ENCODE measurements at places on chromosomes 11 and 22.

GRCh38 chr22:42286205-42286604 is 15.8 kb upstream of the TCF20 start:
- DNase-seq, result no peak

DNA sequence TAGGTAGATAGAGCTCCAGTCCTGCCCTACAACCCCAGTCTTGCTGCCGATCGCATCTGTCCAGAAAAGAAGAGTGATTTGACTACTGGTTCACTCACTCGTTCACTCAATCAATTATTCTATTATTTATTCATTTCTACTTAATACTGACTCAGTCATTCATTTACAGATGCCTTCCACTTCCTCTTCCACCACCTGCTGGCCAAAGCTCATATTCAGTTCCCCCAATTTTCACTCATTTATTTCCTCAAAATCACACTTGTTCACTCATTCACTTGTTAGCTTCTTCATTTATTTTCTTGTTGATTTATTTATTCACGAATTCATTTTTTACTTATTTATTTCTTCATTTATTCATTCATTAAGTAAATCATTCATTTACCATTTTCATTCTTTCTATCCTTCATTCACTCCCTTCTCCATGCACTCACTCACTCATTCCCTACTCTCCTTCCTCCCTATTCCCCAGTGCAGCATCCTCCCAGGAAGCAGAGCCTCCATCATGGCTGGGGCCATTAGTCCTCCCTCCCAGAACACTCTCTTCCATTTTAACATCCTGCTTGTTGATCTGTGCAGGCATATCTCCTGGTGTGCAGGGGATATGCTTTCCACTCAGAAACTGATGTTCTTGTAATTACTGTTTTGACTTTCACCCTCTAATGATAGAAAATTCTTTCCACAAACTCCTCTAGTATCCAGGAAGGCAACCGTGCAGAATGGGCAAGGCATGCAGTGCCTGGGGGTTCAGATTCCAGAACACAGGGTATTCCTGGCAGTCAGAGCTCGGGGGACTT is 281.0 kb downstream of the TENM4 start:
- no peak for DNase-seq

GRCh38 chr11:17703951-17704350 is 15.4 kb upstream of the MYOD1 start:
- DNase-seq, result no peak

- no peak for DNase-seq
These were observed 1717.1 kb upstream of the RAG2 start for GRCh38 chr11:38315151-38315550.

DNA sequence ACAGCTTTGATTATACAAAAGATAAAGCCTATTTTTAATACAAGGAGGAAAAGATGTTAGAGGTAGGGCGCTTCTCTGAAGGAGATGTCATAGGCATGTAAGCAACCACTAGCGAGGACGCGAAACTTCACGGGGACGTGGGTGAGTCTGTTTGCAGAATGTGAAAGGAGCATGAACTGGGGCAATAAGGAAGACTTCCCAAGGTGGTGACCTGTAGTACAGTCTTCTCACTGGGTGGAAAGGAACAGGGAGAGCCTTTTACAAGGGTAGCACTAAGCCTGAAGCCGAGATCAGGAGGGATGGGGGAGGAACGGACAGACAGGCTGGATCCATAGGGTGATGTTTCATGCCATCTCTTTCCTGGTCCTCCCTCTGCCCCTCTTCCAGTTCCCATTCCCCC is 10.0 kb upstream of the MICAL2 start:
- DNase-seq, result no peak

DNA sequence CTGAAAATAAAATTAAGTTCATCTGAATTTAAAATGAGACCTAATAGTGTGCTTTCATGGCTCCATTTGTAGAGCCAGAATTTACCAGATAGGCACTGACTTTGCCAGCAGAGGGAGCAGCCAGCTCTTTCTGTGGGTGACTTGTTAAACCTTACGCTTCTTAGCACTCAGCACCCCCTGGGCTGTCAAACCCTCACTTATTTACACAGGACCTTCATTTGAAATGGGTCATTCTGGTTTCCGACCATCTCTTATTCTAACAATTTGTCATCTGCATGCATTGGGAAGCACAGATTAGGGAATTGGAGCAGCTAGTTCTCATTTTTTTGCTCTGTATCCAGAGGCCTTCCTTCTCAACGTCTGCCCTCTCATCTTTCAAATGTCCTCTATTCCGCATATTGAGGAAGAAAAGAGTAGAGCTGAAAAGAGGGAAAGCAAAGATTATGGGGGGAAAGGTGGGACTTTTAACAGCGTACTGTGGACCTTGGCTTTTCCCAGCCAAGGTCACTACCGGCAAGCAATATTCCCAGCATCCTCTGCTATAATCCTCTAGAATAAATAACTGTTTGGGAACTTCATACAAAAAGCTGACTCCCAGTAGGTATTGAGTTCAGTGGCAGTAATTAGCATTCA is 3.1 kb downstream of the ASRGL1 start:
- DNase-seq, result peak; percentile 54

- DNase-seq, result no peak
These were observed 41.0 kb downstream of the CSF2RB start for GRCh38 chr22:36954251-36955014.

DNA sequence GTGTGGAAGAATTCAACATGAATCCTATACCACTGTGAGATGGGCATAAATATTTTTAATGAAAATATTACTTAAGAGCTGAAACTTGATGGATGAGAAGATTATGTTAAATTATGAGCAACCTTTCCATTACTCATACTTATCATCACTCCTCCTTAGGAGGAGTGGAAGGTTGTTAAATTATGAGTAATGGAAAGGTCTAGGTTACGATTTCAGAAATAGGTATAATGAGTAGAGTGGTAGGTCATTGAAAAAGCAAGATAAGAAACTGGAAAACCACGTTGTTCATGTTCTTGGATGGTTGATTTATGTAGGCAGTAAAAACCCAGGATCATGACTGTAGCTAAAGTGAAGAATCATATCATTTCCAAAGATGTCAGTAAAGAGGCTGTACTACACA is 973.2 kb upstream of the RAG2 start:
- DNase-seq, result no peak
